ENCODE measurements at places on chromosomes 5 and 9.

GRCh38 chr9:69815313-69815712 is 5.3 kb upstream of the CFAP95 start:
- DNase-seq, result no peak

DNA sequence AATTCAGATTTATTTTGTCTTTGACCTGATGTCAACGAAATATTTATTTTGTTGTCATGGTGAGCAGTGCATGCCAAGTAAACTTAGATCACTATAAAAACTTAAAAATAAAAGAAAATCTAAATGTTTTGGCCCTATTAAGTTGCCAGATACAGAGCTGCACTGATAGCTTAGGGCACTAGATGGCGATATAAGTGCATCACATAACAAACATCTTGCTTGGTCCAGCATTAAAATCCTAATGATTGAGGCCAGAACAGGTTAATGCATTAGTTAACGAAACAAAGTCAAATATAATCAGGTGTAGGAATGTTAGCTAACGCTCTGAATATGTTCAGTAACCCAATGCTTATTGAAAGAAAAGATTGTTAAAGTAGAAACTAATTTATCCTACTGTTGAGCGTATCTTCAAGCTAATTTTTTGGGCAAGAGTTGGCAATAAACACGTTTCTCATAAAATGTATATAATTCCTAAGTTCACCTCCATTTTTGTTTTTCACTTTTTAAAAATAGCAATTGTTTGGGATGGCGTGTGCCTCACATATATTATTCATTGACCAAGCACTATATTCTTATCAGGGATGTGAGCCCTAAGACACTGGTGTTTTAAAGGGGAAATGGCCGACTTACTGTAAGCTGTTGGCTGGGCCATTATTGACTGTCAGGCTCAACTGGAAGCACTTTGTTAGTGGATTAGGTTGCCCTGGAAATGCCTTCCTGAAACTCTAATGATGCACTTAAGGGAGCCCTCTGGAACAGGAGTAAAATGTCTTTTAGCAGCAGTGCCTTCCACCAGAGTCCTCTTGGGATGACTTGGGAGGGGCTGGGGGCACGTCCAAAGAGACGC is 33.3 kb downstream of the KCTD16 start:
- peak; percentile 59 for DNase-seq

DNA sequence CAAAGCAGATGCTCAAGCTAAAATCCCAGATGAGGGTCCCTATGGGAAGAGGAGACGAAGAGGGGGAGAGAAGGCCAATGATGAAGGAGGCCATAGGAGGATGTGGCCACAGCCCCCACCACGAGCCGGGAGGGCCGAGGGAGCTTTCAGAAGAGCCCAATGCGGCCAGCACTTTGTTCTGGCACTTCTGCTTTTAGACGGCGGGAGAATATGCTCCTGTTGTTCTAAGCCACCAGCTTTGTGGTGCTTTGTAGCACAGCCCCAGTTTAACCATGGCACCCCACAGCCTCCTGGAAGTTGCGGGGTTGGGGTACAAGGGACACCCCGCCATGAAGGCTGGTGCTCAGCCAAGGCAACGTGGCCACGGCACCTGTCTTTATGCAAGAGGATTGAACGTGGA is 33.4 kb downstream of the LPCAT1 start:
- no peak for DNase-seq

- no peak for DNase-seq
These were observed 68.2 kb upstream of the CKMT2 start for GRCh38 chr5:81164936-81165335.

DNA sequence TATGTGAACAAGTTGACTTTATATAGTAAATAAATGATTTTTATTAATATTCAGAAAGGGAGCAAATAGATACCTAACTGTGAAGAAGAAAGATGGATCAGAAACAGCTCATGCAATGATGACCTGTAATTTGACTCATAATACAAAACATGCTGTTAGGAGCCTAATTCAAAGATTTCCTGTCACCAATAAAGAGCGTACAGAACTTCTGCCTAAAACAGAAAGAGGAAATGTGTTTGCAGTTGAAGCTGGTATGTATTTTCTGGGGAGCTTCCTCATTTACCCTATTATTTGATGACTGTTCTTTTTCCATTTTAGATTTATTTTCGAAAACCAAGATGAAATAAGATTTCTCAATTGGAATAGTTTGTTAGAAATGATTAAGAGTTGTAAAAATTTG is 11.4 kb downstream of the YTHDC2 start:
- DNase-seq, result no peak

DNA sequence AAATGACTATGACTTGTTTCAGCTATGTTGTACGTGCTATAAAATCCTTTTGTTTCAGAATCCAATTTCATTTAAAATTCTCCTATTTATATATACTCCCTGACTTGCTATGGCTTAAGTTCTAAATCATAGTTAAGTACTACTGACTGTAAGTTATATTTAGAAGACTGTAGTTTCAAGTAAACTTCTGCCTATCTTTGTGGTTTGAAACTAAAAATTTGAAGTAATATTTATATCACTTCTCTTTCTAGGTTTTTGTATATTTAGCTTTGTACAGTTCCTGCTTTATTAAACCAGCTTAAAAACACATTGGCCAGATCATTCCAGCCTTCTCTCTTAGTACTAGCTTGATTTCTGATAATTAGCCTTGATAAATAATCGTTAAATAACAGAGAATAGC is 196.3 kb downstream of the MLLT3 start:
- DNase-seq, result no peak

GRCh38 chr5:150295741-150296486 is 6.3 kb upstream of the CAMK2A start:
- peak; percentile 23 for DNase-seq

- no peak for DNase-seq
These were observed 33.5 kb upstream of the HSPB3 start for GRCh38 chr5:54421976-54422375.

DNA sequence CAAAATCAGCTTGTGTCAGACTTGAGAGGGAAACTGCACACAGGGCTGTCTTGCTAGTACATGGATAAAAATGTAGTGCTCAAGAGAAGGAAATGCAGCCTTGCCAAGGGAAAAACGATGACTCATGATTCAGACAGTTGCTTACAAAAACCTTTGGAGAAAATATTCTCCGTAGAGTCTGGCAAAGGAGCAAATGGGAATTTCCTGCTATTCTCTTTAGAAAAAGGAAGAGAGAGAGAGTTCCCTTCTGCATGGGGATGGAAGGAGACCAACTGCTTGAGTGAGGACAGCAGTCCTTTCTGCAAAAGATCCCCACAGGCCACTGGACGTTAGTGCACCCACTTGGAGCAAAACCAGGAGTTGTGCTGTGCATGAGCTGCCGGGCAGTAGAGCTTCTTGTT is 7.6 kb downstream of the IFNB1 start:
- DNase-seq, result no peak

GRCh38 chr5:124812771-124813358 is 66.4 kb upstream of the ZNF608 start:
- no peak for DNase-seq

DNA sequence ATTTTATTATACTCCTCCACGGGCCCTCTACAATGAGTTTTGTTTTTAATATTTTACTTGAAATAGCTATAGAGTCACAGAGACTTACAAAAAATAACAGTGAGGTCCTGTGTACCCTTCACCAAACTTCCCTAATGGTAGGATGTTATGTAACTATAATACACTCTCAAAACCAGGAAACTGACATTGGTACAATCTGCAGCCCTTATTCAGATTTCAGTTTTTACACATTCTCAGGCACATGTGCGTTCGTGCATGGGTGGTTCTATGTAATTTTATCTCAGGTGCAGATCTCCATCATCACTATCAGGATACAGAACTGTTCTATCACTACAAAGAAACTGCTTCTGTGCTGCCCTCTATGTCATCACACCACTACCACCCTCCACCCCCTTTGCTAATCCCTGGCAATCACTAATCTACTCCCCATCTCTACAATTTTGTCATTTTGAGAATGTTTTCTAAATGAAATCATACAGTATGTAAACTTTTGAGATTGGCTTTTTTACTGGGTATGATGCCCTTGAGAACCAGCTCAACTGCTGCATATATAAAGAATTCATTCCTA is 16.4 kb downstream of the RAB14 start:
- DNase-seq, result no peak

GRCh38 chr5:60183881-60184280 is 290.4 kb upstream of the PDE4D start:
- DNase-seq, result no peak

Measured in caudate nucleus (tissue), 63 donors.